ENCODE measurements at places on chromosomes 7 and 10. TPM values are rescaled to one million over a fixed set of nuclear protein-coding genes. Genes with fewer than 3 reads are reported as not detected.

DNA sequence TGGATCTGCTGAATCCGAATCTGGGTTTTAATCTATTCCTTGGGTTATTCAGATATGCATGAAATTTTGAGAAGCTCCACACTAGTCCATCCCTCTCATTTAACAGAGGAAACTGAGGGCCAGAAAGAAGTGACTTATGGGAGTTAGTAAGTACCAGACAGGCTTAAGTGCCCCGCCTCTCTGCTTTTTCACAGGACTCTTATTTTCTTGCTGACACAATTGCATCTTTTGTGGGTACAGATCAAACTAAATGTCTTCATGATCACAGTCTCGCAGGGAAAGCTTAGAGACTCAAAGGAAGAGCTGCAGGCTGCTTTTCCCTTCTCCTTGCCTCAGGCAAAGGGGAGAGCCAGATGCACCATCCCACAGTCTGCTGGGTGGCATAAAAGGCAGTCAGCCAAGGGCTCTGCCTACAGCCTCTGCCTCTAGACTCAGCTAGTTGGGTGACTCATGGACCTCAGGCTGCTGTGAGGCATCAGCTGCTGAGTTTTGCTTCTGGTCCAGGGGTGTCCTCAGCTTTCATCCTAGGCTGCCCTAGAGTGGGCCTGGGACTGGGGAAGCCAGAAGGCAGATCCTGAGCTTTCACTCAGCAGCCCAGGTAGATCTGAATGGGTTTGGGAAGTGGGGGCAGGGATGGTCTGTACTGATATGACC is 11.6 kb downstream of the GOLGA7B start:
- DNase-seq = peak; percentile 29

DNA sequence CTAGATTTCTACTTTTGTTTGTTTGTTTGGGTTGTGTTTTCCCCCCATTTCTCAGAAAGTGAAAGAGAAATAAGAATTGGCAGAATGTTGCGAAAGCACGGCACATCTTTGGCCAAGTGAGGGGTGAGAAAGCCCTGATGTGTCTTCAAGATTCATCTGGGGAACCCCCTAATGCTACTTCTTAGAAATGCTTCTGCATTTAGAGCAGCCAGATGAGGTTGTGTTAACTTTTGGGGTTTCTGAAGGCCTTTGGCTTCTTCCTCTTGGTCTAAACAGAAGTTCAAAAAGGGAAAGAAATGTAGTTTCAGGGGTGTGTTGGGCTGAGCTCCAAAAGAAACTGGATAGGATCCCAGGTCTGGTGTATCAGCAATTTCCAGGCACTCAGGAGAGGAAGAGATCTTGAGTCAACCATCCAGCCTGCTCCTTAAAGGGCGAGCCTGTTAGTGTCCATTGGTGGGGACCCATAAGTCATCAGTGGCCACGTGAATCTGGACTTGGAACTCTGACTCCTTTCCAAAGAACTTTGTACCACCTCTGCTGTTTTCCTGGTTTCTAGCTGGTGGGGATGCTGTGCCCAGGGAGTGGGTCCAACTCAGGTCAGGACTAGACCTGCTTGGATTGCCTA is 6.5 kb downstream of the DUSP5 start:
- no peak for DNase-seq

DNA sequence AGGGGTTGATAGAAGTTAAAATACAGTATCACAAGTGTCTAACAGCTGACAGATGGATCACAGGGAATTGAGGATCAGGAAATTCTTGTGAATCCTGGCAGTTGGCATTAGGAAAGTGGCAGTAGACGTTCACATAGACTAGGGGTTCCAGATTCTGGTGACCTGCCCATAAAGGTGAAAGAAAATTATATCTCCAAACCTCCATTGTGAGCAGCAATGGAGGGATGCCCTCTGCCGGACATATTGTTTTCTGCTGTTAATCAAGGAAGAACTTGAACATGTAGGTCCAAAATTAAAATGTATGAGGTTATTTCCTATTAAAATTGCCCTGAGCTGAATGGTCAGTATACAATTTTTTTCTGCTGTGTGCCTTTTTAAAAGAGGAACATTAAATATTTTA is 5.1 kb downstream of the NME8 start:
- DNase-seq = peak; percentile 54

DNA sequence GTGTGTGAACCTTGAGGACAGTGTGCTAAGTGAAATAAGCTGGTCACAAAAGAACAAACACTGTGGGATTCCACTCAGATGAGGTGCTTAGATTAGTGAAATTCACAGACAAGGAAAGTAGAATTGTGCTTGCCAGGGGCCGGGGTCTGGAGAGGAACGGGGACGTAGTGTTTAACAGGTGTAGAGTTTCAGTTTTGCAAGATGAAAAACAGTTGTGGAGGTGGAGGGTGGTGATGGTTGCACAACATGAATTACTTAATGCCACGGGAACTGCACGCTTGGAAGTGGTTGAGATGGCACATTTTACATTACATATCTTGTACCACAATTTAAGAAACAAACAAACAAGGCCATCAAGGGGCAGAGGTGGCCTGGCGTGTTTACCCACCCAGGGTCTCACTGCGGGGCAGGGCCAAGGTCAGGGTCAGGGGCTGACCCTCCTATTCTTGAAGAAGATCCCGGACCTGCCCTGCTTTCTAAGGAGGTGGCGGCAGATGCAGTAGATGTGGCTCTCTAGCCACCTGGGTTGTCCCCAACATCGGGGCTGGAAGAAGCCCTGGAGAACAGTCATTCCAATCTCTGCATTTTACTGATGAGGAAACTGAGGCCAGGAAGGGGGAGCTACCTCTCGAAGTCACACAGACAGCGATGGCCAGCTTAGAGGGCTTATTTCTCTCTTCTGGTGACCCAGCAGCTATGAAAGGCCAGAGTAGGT is 91.5 kb upstream of the LRRC4 start:
- DNase-seq = no peak

GRCh38 chr10:5479481-5480161 is 19.7 kb downstream of the CALML5 start:
- no peak for DNase-seq

DNA sequence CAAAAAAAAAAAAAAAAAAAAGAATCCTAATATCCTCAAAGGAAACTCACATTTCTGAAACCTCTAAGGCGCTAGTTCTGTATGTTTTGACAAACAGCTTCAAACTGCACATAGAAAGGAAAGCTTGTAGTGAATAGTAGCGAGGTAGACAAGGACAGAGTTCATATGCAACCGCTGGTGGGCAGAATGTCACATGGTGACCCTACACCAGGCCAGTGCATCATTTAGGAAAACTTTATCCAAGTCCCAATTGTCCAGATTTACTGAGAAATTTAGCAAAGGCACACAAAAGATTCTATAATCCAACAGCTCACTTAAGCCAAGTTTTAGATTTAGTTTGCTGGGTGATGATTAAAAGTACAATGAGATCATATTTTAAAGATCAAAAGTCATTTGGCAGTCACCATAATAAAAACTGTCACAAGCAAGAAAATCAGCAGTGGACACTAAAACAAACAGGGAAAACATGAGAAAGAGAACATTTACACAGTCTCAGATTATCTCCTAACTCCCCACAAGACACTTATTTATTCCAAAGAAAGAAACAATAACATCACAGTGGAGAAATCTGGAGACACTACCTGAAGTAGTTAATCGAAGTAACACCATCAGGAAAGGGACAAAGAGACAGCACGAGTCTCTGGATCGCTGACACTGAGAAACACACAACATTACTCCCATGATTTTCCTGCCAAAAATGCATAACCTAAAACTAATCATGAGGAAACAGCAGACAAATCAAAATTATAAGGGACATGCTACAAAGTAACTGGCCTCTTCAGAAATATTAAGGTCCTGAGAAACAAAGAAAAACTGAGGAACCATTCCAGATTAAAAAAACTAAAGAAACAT is 20.2 kb downstream of the FAM204A start:
- DNase-seq = no peak

- DNase-seq = no peak
Observed at GRCh38 chr10:78817804-78818203, 251.0 kb upstream of the ZMIZ1 start.

Gene NEUROD6
- total RNA-seq = not detected

GRCh38 chr7:157486007-157486755 is 149.4 kb downstream of the DNAJB6 start:
- no peak for DNase-seq

- DNase-seq = no peak
Observed at GRCh38 chr10:30420766-30421165, 13.2 kb upstream of the MAP3K8 start.

DNA sequence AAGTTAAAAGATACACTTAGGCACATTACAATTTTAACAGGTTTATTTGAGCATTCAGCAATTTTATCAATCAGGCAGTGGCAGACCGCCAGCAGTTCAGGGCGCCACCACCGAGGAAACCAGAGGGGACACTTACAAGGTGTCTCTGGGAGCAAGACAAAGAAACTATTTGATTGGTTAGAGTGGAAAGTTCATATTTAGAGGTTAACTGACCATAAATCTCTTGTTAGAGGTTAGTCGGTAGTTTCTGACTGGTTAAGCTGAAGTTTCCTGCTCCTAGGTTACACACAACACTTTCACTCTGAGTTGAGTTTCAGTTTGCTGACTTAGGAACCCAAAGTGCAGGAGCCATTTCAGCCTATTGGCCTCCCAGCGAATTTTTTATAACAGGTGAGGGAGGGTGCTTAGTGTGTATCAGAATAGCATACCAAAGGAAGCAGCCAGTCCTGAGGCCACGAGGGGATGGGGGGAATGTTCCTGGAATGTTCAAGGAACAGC is 10.8 kb upstream of the PVRIG start:
- DNase-seq = no peak

Gene IRF5
- 11.4 TPM for total RNA-seq

- no peak for DNase-seq
Observed at GRCh38 chr10:44567471-44567870, 182.6 kb upstream of the CXCL12 start.

DNA sequence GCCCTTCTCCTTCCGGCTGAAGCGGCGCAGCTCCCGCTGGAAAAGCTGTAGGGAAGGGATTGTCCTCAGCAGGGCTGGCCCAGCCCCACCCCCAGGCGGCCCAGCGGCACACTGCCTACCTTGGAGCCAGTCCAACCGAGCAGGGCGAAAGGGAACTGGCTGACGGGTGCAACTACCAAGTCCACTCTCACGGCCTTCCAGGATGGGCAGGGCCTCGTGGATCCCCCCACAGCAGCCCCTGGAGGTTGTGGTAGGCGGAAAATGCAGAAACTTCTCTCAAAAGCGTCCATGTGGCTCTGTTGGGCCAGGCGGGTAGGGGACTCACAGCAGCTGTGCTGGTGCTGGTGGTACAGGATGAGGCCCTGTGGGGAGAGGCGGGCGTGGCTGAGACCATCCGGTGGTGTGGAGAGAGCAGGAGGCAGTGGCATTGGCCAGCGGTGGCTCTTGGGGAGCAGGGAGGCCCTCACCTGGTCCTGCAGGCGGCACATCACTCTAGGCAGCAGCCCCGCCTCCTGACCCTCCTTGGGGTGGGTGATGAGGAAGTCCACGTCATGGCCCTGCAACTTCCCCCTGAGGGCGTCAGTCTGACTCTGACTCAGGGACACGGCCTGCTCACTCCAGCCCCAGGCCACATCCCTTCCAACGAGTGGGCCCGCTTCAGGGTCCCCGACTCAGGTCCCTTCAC is 8.4 kb upstream of the PGAM2 start:
- DNase-seq = peak; percentile 66

DNA sequence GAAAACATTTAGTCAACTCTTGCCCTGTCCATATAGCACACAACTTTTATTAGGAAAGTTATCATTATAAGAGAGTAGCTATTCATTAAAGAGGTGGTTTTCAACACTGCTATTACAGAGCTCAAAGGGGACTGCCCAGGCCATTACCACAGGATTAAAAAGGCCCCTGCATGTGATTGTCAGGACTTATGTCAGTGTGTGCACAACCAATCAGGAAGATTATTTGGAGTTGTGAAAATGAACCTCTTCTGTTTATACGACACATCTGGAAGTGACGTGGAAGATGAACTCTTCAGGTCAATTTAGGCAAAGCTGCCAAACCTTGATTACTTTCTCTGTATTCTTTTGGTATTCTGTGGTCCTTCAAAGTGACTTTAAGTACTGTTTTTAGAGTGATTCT is 14.7 kb downstream of the CCNY start:
- no peak for DNase-seq

- no peak for DNase-seq
Observed at GRCh38 chr7:30163231-30163894, 28.6 kb downstream of the MTURN start.

DNA sequence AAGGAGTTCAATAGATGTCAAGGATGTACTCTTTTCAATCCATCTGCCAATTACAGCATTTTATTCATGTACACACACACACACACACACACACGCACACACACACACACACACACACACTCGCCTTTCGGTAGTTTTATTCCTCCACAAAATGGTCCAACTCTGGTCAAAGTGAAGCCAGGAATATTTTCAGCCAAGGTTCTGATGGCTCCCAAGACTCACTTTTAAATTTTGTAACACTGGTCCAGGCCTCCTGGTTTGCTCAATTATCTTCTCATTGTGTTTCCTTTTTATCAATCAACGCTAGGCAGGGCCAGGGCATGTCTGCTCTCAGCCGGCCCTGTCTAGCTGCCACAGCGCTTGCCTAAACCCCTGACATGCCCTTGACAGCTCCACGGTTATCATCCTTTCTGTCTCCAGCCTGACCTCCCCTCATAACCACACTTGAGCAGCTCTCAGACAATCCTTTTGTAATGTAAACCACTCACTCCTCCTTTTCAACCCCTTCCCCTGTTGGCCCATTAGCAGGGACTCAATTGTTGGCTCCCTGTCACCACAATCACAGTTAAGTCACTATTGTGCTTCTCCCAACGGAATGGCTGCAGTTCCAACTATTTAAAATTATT is 115.1 kb downstream of the ICA1 start:
- DNase-seq = no peak

Gene ADIRF
- not detected for total RNA-seq

DNA sequence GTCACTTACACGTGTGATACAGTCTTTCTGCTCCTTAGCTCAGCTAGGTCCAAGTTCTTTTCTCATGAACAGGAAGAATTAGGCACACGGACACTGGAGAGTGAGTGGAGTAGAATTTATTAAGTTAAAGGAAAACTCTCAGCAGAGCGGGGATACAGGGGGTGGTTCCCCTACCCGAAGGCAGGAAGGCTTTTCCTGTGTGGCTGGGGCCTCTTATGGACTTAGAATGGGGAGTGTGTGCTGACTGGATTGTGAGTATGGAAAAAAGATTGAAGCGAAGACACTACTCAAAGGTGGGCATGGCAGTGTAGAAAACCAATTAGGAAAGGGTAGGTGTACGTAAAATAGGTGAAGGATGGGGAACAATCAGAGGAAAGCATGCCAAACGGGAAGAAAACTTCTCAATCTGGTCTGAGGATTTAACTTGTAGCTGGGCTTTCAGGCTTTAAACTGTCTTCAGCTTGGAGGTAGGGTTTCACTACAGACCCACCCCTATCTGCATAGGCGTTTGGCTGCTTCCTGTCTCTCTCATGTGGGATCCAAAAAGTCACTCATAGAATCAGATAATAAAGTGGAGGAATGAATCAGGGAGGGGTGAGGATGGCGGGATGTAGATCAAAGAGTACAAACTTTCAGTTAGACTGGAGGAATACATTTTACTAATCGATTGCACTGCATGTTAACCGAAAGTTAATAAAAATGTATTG is 104.2 kb downstream of the ANKRD7 start:
- no peak for DNase-seq

Gene LIPK
- not detected for total RNA-seq

Gene DPYSL4
- total RNA-seq = not detected

- DNase-seq = no peak
Observed at GRCh38 chr10:3588816-3589215, 196.2 kb downstream of the KLF6 start.

All from Calu3 (cell line).